ENCODE measurements at places on chromosomes 2 and 18.
A peak's percentile ranks its signal among the peaks of the same experiment; 100 is the strongest.

GRCh38 chr18:32624182-32624723, 148.6 kb downstream of the KLHL14 start:
- no peak for DNase-seq

DNA sequence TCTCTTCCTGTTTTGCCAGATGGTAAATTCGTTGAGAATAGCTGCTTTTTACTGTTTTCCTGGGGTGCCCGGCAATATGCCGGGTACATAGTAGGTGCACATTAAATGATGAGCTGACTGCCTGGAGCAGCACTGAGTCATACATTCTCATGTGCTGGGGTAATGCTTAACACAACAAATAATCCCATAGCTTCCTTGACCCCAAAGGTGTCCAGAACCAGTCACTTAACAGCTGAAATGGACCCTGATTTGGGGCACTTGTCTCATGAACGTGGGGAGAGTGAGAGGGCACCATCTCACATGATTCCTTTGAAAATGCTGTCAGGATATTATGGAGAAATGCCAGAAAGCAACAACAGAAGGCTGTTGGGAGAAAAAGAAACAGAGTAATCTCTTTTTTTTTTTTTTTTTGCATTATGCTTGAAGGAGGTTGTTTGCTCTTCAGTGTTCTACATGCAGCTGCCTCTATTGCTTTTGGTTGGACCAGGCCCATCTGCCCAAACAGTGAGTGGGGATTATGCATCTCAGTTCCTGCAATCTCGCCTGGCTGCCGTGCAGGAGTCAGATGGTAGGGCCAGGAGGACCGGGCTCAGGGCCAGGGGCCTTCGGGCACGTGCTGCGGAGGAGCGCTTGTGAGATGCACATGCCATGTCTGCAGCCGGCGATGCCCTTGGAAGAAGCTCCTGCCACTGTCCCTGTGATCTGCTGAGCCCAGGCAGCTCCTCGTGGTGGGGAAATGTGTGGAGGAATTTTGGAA, 162.1 kb downstream of the SH3RF3 start:
- no peak for DNase-seq

DNA sequence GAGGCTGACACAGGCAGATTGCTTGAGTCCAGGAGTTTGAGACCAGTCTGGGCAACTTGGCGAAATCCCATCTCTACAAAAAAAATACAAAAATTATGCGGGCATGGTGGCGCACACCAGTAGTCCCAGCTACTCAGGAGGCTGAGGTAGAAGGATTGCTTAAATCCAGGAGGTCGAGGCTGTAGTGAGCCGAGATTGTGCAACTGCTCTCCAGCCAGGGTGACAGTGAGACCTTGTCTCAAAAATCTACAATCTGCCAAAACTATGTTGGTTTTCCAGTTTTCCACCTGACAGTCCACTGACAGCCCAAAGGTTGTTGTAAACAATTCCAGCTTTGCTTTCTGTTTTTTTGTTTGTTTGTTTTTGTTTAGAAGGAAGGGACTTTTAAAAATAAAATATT, 51.3 kb downstream of the KCMF1 start:
- DNase-seq, result no peak

- DNase-seq, result no peak
Observed at GRCh38 chr2:206708286-206708685, 9.9 kb downstream of the DYTN start.

DNA sequence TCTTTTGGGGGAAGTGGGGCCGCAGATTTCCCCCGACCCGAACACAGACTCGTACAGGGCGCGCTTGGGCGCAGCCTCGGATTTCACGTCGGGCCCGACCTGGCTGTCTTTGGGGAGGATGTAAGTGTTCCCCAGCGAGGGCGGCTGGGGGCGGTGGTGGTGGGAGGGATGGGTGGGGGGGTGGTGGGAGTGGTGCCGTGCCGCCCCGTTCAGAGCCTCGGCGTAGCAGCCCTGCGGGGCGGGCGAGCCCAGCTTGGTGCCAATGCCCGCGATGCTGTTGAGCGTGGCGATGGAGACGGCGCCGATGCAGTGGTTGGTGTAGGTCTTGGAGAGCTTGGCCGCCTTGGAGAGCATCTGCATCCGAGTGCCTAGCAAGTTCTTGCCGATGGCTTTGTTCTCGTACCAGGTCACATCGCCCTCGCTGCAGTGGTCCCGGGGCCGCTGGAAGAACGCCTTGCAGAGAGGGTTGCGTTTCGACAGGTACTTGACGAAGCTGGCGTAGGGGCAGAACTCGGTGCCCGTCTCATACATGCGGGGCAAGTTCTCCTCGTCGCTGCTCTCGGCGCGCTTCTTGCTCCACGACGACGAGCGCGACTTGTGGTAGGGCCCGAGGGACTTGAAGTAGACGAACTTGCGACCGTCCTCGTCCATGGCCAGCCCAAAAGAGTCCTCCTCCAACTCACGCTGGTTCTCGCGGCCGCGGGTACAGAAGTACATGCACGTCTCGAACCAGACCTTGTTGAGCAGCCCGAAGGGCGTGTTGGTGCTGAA, 1.3 kb downstream of the KCTD1 start:
- DNase-seq, result no peak

GRCh38 chr2:40559175-40559574, 107.3 kb upstream of the SLC8A1 start:
- no peak for DNase-seq

DNA sequence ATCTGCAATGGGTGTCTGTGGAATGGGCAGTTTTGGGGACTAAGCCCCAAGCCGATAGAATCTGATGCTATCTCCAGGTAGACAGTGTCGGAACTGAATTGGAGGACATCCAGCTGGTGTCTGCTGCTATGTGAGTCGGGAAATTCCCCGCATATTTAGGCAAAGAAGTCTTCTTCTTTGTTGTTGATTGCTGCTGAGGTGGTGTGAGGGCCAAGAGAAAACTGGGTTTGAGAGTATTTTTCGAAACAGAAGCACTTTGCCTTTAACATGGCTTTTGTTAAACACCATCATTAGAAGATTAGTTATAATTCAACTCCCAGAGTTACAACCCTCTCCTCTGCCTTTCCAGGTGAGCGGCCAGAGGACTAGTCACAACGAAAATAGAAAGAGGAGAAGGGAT, 49.4 kb upstream of the ACTR3 start:
- no peak for DNase-seq

- no peak for DNase-seq
Observed at GRCh38 chr2:56757884-56758545, 574.2 kb downstream of the CCDC85A start.

DNA sequence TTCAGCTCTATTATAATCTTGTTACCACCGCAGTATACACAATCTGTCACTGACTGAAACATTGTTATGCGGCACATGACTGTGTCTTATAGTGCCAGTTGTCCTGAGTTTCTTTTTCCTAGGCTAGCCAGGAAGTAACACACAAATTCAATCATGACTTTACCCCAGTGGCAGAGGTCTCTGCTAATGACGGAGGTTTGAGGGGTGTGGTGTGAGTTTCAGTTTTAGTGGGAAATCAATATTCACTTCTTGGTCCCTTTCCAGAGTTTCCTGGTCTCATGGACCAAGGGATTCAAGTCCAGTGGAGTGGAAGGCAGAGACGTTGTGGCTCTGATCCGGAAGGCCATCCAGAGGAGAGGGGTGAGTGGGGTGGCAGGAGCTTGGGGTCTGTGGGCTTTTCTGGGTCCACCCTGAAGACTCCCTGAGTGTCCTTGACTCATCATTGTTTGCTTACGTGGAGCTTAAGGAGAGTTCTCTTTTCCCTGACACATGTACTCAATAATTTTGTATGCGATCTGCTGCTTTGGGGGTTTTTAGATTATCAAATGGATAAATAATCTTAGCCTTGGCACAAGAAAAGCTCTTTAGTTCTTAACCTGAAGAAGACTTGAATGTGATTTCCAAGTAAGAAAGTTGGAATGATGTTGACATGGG, 39.2 kb downstream of the HK2 start:
- no peak for DNase-seq

DNA sequence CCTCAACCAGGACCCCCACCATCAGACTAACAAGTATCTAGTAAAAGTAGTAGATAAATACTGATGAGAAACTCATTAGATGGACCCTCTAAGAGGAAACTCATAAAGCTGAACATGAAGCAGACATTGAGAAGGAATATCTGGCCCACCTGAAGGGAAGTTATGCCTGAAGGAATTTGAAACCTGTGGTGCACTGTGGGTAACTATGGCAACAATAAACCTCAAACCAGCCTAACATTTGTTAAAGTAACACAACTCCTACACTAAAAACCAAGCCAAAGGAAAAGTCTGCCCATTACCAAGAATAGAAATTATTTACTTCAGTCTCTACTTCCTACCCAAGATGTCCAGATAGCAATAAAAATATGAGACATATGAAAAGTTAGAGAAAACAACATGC, 43.4 kb downstream of the KIAA1328 start:
- DNase-seq, result no peak

- DNase-seq, result no peak
Observed at GRCh38 chr2:34025196-34025595, 426.1 kb upstream of the FAM98A start.

DNA sequence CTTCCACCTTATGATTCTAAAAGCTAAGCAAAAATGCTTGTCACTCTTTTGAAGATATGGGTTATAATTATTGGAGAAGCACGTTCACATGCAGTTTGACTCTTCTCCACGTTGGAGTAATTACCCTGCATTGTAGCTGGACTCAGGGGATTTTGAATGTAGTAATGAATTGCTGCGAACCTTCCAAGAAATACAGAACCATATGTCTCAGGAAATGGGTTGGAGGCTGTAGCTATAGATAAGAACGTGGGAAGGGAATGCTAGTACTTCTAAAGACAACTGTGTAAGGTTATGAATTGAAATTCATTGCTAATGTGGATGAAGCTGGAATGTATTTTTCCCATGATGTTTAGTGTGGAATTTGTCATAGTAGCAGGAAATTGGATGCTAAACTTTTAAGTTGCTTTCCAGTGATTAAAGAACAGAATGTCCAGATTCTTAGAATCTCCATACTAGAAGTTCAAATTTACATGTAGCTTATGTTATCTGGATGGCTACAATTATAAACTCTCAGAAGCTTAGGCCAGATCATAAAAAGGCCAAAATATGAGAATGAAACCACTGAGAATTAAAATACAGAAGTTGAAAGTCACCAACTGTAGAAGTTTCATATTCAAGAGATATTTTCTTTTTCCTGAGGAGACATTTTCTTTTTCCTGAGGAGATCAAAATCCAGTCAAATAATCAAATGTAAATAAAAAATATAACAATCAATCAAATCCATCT, 27.3 kb upstream of the SPOPL start:
- DNase-seq, result peak; percentile 73

GRCh38 chr2:203928849-203929248, 7.7 kb upstream of the ICOS start:
- DNase-seq, result peak; percentile 4
